DND-41 (cell line): ENCODE measurements at places on chromosomes 12 and 14.

DNA sequence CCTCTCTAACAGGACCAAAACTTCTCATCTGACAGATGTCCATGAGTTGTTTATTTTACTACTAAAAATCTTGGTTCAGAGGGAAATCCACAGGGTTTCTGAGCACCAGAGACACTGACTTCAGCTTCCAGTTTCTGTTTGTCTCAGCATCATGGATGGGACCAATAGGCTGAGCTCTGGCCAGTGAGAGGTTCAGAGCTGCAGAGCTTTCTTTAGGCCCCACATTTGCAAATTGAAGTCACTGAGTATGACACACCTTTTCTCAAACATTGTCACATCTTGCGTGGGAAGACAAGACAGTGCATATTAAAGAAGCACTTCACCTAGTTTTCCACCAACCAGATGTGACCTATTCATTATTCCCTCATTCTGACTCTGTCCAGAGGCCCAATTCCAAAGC, 45.2 kb downstream of the RDH12 start:
- no peak for DNase-seq

- DNase-seq, result no peak
Measured at GRCh38 chr12:10663869-10664268, 10.0 kb downstream of the STYK1 start.

- DNase-seq, result no peak
Measured at GRCh38 chr12:71186571-71187288, 28.9 kb upstream of the TSPAN8 start.

GRCh38 chr12:45232756-45233372, 17.0 kb downstream of the ANO6 start:
- DNase-seq, result no peak

DNA sequence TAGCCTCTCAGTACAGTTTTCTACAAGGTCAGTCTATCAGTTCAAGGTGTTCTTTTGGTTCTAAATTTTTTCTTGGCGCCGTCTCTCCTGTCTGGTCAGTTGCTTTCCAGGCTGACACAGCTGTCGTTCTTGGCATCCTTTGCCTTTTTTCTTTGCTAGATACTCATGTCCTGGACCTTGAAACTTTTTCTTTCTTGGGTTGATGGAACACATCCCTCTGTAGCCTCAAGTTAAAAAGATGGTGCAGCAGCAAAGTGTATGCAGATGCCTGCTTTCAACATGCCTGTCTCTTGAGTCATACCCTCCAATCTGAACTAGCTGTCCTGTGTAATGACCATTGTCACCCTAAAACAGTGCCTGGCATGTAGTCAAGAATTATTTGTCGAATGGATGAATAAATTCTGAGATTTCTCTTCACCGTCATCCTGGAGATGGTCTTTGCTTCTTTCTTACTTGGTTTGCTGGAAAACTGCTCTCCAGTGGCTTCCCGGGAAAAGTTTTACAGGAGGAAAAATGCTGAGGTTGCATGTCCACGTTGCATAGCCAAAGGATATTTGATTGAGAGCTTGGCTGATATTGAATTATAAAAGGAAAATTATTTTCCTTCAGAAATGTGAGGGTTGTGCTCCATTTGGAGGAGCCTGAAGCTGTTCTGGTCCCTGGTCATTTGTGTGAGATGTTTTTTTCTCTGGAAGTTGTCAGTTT, 4.6 kb downstream of the NYNRIN start:
- no peak for DNase-seq

GRCh38 chr14:65263177-65263788, 149.2 kb upstream of the FUT8 start:
- DNase-seq, result no peak

GRCh38 chr12:22631863-22632463, 7.0 kb downstream of the ETNK1 start:
- DNase-seq, result no peak

DNA sequence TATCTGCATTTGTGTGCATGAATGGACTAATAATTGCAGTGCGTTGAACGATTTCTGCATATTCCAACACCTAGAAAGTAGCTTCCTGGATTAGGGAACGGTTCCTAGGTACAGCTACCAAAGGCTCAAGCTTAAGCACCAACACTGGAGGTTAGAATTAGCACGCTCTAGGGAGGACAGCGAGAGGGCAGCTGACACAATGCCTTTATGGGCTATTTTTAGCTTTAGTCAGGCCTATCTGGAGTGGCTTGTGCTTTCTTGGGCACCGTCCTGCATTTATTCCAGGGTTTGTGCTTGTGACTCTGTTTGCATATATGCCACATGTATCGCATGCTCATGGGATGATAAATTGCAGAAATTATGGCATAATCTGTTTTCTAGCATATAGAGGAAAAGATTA, 13.7 kb downstream of the ETV6 start:
- no peak for DNase-seq

DNA sequence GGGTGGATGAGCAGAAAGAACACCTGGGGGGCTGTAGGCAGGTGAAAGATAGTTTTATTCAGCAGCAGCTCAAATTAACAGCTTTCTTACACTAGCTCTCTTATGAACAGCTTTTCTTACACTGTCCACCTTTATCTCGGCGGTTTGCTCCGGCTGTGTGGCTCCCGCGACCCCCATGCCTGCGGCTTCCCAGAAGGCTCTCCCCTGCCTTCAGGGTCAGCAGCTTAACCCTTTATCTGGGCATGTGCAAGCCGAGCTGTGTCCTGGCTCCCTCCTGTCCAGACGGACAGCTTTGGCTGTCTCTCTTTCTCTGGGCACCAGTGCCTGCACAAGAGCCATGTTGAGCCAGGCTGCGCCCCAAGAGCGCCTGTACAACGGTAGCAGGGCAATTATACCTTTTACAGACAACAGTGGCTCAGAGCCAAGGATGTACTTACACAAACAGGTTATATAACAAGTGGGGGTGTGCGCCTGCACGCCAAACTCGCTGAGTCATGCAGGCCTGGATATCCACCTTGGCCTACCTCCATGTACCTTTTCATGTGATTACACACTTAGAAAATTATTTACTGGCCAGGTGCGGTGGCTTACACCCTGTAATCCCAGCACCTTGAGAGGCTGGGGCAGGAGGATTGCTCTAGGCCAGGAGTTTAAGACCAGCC, 28.5 kb upstream of the KLHL42 start:
- no peak for DNase-seq
